ENCODE measurements at places on chromosomes 1 and 21. TPM values are rescaled to one million over a fixed set of nuclear protein-coding genes. Genes with fewer than 3 reads are reported as not detected.

Gene LCE1F
- not detected for total RNA-seq

Gene SHISAL2A
- total RNA-seq: not detected

Gene LYST
- total RNA-seq: 112 TPM

Gene PLA2G2D
- not detected for total RNA-seq

Gene DLGAP3
- total RNA-seq: 5.0 TPM

Gene ZSCAN20
- 15.0 TPM for total RNA-seq

Gene ADORA3
- total RNA-seq: 2.2 TPM

Gene PLCH2
- 11.0 TPM for total RNA-seq

Gene FOXO6
- 9.1 TPM for total RNA-seq

Gene SEC16B
- 1.3 TPM for total RNA-seq

Gene SMPDL3B
- not detected for total RNA-seq

Gene GLIS1
- total RNA-seq: not detected

Gene SLC30A2
- not detected for total RNA-seq

Gene CD101
- 4.4 TPM for total RNA-seq

Gene GRHL3
- total RNA-seq: not detected

Gene TEX38
- total RNA-seq: not detected

Gene FCRLB
- 1.9 TPM for total RNA-seq

Gene NBPF4
- total RNA-seq: not detected

Gene RYR2
- 61.7 TPM for total RNA-seq

Gene SNAPIN
- 30.7 TPM for total RNA-seq

Gene FMO2
- total RNA-seq: under 0.01 TPM

Gene SYNJ1
- 32.2 TPM for total RNA-seq

Gene CFAP141
- not detected for total RNA-seq

Gene L1TD1
- total RNA-seq: not detected

Gene VANGL1
- total RNA-seq: 3.4 TPM

Gene SLC25A34
- total RNA-seq: 1.6 TPM

Gene C1orf226
- total RNA-seq: 7.5 TPM

Gene EVA1C
- 2.8 TPM for total RNA-seq

Gene DOP1B
- total RNA-seq: 72.0 TPM

Gene RGS2
- 19.4 TPM for total RNA-seq

Gene HES3
- not detected for total RNA-seq

Gene CLEC20A
- not detected for total RNA-seq

Gene ESRRG
- total RNA-seq: 8.1 TPM

Gene SPRR2E
- not detected for total RNA-seq

Gene SLC44A5
- 219 TPM for total RNA-seq

Gene SERINC2
- 2.2 TPM for total RNA-seq

Gene EIF3I
- 75.7 TPM for total RNA-seq

Gene VWA5B1
- 0.63 TPM for total RNA-seq

Gene DDX20
- 23.8 TPM for total RNA-seq

Gene VANGL2
- total RNA-seq: 27.5 TPM

Gene ZNF124
- total RNA-seq: 270 TPM

Data from parietal lobe (tissue), 2 donors.